Kidney glomerular epithelial cell (primary cell): ENCODE measurements at places on chromosomes 5 and 9.

GRCh38 chr5:80711938-80712337 lies 57.2 kb upstream of the DHFR start:
- peak; percentile 19 for DNase-seq

- DNase-seq, result peak; percentile 2
These were observed 36.4 kb downstream of the GLT6D1 start for GRCh38 chr9:135602789-135603481.

- no peak for DNase-seq
These were observed 86.7 kb downstream of the BRINP1 start for GRCh38 chr9:119282476-119283077.

GRCh38 chr9:19174127-19174912 lies 47.0 kb upstream of the PLIN2 start:
- peak; percentile 71 for DNase-seq

DNA sequence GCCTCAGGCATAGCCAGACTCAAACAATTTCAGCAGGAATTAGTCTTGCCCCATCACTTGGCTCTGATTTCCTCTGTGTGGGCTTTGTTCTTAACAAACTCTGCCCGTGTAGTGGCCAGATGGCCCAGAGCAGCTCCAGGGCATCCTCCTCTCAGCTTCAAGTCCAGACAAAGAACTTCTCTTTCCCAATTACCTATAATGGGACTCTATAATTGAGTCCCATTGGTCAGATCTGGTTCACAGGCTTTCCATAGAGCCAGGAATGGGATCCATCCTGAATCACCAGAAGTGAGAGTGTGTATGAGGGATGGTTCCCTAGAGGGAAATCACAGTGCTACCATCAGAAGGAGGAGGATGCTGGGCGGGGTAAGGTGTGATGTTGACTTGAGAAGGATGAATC lies 515.8 kb downstream of the KIF4B start:
- DNase-seq, result no peak

DNA sequence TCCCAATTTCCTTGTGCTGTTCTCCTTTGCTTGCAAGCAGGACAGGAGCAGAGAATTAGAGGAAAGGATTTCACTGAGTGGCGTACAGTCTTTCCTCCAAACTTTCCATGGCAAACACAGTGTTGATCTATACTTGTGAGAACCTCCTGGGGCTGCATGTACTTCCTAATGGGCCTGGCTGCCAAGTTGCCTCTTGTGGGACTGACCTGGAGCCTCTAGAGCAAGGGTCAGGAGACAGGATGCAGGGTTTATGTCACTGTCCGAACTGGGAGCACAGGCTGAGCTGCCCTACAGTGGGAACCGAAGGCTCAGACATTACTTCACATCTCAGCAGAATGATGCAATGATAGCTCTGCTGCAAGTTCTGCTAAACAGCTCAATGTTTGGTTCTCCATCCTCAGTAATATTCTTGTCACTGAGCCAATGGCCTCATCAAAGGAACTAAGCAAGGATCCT lies 102.3 kb downstream of the ENC1 start:
- DNase-seq, result no peak

GRCh38 chr5:142863856-142864255 lies 93.7 kb downstream of the ARHGAP26 start:
- no peak for DNase-seq

DNA sequence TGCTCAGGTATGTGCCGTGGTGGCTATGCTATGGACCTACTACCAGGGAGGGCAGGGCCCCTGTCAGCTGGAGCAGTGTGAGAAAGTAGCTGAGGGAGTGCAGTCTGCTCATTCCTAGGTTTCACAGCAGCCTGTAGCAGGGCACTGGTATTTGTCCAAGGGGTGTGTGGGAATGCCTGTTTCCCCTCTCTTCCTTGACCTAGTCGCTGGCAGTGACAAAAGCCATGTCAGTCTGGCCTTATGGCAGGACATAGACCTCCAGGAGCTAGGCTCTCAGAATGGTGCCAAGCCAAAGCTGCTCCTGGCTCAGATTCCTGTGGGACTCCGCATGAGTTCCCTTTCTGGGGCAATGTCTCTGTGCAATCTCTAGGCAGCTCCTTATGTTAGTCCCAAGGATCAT lies 253.9 kb upstream of the TYRP1 start:
- no peak for DNase-seq

- DNase-seq, result no peak
These were observed 1731.2 kb upstream of the CDH6 start for GRCh38 chr5:29462241-29462640.

DNA sequence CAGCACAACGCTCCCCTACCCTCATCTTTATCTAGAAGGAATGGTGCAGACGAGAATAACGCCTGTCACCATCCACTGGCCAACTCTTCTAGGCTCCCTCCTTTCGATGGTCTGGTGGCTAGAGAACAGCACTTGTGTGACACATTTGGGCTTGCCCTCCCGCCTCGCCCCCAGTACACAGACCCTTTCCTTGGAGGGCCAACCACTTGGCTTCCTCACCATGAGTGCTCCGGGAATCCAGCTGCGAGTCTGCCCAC lies 1.4 kb downstream of the GNAQ start:
- DNase-seq, result no peak

GRCh38 chr5:158739951-158740757 lies 359.6 kb downstream of the EBF1 start:
- no peak for DNase-seq

DNA sequence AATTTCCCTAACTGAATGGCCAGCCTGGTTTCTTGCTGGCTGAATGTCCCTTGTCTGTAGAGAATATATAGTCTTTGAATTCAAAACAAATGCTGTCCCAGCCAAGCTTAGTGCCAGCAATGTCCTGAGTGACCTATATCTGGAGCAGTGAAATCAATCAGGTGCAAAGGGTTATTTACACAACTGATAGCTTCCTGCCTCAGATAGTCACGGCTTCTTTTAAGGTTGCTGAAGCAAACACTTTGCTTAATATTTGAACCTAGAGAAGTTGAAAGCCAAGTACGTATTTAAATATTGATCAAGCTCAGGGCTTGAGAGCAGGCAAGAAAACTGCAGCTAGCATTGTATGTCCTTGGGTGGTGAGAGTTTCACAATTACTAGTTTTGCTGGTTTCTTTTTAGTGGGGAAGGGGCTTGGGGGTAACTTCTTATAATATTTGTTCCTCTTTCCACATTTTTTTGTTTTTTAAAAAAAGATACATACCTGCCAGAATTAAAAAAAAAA lies 2.0 kb upstream of the ARHGEF28 start:
- DNase-seq, result no peak

DNA sequence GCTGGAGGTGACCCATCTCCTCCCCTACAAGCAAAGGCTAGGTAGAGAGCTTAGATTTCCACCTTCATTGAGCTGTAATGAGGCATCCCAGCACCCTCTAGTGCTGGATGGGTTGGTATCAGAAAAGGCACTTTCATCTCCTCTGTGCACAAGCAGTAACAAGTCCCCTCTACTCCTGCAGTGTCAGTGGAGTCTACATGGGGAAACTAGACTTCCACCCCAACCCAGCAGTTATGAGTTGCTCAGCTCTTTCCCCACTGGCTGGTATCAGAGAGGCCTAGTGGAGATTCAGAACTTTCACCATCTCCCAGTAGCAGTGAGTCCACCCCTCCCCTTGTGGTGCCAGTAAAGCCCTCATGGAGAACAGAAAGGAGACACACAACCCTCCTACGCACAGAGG lies 17.9 kb downstream of the FCN1 start:
- no peak for DNase-seq

DNA sequence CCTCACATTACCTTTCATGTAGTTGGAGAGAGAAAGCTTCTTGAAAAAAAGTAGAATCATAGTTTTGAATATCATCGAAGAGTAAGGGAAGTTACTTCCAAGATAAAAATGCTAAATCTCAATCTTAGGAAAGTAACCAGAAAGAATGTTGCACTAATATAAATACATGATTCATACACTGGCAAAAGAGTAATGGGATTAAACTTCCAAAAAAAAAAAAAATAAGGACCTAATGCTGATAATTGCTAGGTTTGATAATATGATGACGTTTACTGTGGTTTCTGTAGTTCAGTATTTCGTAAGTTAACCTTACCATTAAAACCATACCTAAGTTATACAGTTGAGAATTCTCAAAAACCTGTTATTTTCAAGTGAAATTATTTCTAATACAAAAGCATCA lies 573.8 kb upstream of the CDH9 start:
- DNase-seq, result no peak

DNA sequence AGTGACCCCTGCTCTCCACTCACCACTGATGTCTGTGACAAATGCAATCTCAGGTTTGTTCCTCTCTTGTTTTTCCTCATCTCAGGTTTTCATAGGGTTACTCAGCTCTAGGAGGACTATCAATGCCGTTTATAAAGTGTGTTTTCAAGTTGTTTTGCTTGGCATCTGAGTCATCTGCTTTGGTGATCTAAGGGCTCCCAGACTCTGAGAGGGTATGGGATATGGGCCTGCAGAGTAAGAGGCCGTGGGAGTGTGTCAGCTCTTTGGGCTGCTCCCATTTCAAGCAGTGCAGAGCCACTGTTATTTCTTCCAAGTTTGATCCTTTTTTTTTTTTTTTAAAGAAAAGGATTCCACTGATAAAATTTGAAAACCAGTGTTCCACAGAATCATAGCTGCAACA lies 46.3 kb downstream of the NNT start:
- DNase-seq, result peak; percentile 39

DNA sequence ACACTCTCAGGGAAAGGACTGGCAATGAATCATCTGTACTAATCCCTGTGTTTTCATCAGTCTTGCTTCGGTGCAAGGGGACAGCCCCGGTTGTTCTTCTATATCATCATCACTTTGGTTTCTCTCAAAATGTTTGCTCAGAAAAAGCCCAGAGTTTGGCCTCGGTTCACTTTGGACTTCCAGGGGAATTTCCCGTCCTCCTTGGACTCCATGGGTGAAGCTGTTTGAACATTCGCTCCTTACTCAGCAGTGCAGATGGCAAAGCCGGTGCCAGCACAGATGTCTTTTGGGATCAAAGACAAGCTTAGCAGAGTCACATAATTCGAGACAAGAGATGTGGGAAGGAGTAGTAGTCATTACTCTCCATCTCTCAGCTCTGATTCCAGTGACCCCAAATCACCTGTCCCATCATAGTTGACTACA lies 69.8 kb upstream of the TNFSF8 start:
- no peak for DNase-seq

DNA sequence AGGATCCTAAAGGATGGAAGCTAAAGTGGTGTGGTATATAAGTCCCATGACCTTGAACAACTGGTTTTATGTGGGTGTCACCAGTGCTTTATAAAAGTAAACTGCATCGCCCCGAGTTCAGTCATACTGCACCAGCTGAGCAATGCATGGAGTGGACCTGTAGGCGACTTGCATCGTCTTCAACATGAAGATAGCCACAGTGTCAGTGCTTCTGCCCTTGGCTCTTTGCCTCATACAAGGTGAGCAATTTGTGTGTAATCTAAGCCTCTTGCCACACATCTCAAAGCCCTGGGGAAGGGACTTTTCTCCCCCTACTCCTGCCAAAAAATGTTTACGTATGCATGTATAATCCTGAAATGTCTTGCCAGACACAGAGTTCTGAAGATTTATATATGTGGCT lies at the start of gene SPINK5:
Gene SPINK5, plus strand, starts transcription at position 120 of the 400 bp plus-strand sequence. Its CDS starts 65 bp downstream, at position 185.
- no peak for DNase-seq

DNA sequence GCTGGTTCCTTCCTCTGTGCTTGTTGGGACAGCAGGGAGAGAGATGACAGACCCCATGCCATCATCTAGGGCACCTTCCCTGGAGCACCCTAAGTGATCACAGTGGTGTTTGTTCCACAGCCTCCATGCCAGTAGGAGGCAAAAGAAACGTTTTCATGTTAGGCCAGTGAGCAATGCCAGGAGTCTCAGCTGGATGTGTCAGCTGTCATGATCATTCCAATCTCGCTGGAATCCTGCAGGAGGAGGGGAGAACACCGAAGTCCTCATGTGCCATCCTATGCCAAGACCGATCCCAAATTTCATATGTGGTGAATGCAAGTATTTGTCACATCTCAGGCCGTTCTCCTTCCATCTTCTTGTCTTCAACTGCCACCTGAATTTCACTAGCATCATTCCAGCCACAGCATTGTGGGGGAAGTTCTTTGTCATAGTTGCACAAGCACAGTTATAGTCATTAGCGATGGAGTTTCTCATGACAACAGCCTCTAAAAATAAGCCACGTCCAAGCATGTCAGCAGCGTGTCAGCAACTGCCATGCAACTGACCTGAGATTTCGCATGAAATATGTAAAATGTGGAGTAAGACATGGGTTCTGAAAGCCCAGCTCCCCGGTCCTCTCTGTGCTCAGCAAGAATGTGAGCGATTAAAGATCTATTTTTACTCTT lies 97.2 kb upstream of the DNAH5 start:
- DNase-seq, result no peak

DNA sequence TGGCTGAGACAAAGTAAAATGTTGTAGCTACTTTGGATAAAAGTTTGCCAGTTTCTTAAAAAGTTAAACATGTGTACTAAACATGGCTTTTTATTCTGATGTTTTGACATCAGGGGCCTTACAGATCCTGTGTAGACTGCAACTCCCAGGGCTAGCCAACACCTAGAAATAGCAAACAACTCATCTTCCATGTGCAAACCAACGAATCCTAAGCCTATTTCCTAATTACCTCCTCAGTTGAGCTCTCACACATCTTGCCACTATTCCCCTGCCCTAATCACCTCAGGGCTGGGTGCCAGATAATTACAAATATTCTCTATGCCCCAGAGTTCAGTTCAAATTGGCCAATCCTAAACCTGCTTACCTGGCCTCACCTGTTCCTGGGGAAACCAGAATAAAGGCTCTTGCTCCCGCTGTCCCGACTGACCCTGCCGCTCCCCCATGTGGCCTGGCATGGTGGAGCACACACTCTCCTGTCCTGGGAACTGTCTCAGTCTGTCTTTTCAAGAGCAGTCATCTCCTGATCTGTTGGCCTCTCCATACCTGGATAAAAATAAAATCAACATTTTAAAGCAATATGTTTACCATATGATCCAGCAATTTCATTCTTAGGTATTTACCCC lies 37.1 kb upstream of the FAM169A start:
- DNase-seq, result peak; percentile 47

DNA sequence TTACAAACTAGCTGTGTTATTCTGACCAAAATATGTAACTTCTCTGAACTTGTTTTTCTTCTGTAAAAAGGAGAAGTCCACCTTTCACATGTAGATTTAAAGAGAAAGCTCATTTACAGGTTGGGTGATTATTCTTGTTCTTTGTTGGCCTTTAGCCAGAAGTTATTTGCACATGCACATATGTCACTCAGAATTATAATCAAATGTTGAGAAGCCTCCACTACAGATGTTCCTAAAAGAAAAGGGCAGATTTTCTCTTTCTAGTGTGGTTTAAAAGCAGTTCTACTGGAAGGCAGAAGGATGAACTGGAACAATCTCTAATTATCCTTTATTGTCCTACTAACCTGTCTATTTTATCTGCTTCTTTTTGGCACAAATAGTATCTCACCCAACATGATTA lies 209.8 kb upstream of the ELAVL2 start:
- DNase-seq, result no peak

DNA sequence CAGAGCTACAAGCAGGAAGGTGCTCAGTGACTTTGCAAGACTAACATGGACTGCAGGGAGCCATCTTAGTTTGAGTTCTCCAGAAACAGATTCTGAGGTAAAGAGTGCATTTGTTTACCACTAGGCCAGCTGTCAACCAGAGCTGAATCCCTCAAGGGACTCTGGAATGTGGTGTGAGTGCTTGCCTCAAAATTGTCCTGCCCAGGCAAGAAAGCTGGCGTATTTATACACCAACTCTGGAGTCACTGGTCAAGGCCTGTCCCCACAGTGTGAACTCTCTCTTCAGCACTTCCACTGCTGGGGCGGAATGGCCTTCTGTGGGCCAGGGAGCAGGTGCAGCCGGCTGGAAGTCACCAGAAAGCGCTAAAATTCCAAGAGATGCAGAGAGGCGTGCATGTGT lies 139.2 kb upstream of the TBCA start:
- no peak for DNase-seq
